ENCODE measurements at places on chromosomes 16 and 17.

DNA sequence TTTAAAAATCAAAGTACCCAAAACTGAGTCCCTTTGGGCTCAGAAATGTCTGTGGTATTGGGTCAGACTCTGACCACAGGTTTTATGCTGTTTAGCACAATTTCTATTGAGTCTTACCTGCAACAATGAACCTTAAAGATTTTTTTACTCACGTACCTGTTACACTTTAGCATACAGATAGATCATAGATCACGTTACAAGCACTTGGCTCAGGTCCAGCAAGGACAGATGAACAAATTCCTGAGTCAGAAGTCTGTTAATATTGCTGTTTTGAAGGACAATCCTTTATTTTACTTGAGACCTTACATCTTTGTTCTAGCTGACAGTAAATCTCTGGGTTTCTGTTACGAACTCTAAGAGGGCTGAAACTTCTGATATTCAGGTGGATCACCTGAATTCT is 12.8 kb downstream of the SLC7A6OS start:
- DNase-seq: no peak

- no peak for DNase-seq
Measured at GRCh38 chr17:79465011-79465680, 145.7 kb downstream of the RBFOX3 start.

GRCh38 chr16:21277927-21278706 is at the start of gene CRYM:
TSS of gene CRYM (minus strand) at chr16:21278290. CDS start at chr16:21278251, 39 bp downstream.
- DNase-seq: peak; percentile 27

DNA sequence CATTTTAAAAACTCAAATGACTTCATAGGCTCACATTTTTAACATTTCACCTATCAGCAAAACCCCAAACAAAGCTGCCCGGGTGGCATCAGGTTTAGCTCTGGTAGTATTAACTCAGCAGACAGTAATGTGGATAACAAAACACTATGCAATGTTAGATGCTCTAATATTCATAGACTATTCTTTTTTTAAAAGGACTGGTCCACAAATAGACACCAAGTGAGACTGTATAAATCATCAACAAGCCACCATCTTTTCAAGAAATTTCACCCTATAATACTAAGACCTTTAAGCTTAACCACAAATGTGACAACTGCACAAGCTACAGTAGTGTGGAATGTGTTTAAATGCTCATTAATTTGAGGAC is 20.2 kb downstream of the SNN start:
- no peak for DNase-seq

- DNase-seq: peak; percentile 71
Measured at GRCh38 chr16:30472328-30472942, at the start of gene ITGAL. TSS of gene ITGAL (plus strand) at chr16:30472742. CDS start at chr16:30472838, 96 bp downstream.

GRCh38 chr17:79705674-79706073 is 25.1 kb upstream of the ENPP7 start:
- no peak for DNase-seq

GRCh38 chr17:41919165-41919817 is 540 bp upstream of the ACLY start:
- DNase-seq: no peak

DNA sequence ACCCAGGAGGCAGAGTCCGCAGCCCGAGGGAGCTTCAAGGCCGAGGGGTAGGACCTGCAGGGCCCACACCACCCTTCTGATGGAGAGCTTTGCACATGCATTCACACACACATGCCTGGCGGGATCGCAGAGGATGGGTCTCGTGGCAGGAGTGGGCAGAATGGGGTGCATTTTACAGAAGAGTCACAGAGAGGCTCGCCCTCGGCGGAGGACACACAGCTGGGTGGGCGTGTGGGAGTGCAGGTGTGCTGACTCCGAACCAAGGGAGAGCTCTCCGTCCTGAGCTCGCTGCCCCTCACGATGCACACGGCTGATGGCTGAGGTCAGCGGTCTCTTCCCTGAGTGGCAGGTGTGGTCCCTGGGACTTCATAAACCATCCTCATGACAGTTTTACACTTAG is 96.8 kb upstream of the CBX4 start:
- DNase-seq: no peak

- DNase-seq: no peak
Measured at GRCh38 chr17:79818026-79818758, 21.0 kb downstream of the CBX4 start.

- no peak for DNase-seq
Measured at GRCh38 chr16:85965125-85965524, 66.2 kb downstream of the IRF8 start.

- no peak for DNase-seq
Measured at GRCh38 chr17:917391-917811, 62.2 kb downstream of the NXN start.

DNA sequence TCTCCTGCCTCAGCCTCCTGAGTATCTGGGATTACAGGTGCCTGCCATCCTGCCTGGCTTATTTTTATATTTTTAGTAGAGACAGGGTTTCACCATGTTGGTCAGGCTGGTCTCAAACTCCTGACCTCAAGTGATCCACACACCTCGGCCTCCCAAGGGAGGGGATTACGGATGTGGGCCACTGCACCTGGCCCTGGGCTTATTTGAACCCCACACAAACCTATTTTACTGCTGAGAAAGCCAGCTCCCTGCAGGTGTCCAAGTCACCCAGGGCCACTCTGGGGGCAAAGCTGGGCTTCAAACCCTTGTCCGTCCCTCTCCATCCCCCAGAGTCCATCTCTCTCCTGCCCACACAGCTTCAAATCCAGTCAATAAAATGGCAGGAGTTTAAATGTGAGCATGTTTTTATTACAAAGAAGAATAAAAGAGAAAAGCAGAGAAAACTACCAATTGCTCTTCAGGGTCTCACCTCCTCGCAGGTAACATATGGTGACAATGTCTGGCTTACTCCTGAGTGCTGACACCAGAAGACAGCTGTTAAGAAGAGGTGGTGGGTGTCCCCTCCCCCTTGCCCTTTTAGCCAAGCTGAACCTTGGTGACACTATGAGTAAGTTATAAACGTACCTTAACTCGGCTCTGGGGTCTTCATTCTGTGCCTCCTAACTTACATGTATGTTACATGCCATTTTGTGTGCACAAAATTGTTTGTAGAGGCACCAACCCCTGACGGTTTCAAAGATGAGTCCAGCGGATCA is 45.4 kb downstream of the LAT start:
- DNase-seq: no peak

GRCh38 chr17:740240-741017 is 8.0 kb downstream of the TLCD3A start:
- no peak for DNase-seq

DNA sequence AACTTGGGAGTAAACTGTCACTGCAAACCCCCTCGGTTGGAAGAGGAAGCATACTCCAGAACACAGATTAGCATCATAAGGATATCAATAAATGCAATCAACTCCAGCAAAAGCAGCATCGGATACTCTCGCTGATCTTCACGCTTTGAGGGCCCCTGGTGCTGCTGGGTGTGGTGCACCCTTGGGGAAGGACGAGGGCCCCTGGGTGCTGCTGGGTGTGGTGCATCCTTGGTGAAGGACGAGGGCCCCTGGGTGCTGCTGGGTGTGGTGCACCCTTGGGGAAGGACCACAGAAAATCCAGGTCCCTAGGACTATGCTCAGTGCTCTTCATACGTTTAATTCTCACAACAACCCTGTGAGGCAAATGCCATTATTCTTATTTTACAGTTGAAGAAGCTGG is 54.2 kb downstream of the VPS53 start:
- DNase-seq: no peak

DNA sequence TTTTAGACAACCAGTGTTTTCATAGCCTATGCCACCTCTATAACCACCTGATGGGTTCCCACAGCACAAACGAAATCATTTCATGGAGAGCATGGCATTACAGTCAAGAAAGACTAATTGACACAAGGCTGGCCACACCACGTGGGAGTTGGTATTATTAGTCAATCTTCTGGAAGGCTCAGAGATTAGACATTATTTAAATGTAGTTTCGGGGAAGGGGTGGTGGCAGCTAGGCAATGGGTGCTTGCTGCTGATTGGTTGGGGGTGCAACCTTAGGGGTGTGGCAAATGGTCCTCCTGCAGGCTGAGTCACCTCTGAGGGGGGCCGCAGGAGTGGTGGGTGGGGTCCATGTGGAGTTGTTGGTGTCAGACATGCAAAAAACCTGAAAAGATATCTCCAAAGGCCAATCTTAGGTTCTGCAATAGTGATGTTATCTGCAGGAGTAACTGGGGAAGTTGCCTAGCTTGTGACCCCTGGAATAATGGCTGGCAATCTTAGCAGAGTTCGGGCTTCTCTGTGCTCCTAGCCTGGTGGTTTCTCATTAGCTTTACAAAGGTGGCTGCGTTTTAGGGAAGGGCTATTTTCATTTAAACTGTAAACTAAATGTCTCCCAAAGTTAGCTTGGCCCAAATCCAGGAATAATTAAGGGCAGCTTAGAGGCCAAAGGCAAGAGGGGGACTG is 4.6 kb downstream of the TEN1 start:
- no peak for DNase-seq

DNA sequence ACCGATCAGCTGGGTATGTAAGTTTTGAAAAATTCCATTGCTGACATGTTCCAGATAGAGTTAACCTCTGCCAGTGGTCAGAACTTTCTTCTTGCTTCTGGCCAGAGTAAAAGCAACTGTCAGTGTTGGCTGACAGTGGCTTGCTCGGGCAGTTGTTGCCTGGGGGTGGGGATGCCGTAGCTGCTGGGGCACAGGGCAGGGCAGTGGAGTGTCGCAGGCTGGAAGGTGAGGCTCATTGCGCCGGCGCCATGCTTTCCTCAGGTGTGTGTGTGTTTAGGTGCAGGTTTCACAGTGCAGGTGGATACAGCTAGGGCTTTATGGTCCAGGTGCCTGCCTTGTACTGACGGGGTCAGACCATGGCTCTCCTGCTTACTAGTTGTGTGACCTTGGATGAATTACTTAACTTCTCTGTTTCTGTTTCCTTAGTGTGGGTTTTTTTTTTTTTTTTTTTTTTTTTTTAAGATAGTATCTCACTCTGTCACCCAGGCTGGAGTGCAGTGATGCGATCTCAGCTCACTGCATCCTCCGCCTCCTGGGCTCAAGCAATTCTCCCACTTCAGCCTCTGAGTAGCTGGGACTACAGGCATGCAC is 156.4 kb downstream of the SNX29 start:
- no peak for DNase-seq

DNA sequence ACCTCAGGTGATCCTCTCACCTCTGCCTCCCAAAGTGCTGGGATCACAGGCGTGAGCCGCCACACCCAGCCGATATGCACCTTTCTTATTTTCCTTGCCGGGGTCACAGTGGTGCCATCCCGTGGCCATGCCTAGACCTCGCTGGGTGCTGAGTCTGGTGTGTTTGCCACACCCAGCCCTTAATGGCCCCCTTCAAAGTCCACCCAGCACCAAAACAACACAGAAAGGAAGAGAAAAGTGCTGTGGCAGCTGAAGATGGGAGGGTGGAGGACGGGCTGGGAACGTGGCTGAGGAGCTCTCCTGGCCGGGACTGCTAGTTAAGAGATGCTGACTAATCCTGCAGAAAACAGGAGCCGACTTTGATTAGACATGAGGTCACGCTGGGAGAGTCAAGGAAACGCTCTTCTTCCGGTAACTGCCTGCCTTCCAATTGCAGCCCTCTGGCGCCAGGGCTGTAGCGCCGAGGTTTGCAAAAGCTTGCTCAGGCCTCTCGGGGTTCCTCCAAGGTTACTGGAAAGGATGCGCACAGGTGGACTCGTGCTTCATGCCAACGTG is 10.9 kb downstream of the SLC43A2 start:
- no peak for DNase-seq

DNA sequence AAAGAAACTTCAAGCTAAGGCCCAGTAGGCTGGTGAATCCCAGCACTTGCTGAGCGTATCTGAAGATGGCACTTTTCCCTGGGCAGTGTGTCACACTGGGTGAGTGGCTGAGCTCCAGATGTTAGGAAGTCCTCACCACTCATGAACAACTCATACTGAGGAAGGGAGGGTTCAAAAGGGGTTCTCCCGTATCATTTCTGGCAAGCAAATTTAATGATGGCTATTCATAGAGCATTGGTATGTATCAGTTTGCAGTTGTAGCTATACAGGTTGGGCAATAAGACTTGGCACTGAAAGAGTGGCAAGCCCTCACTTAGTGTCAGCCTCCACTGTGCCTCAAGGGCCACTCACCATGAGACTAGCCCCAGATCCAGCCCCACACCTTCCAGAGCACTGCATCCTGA is 10.7 kb downstream of the GFOD2 start:
- DNase-seq: no peak

DNA sequence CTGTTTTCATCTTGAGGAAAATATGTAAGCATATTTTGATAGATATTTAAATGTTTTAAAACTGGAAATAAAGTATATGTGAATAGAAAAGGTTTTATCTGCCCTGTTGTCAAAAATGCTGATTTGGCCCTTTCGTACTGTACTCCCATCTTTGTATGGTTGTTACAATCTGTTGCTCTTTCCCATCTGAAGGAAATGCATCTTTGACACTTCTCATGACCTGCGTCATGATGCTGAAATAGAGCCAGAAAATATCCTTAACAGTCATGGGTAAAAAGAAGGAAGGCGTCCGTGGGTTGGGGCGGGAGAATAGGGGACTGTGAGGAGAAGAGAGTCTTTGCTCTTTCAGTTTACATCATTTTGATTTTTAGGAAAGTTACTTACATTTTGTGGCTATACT is 327.7 kb downstream of the BCAS3 start:
- DNase-seq: no peak

DNA sequence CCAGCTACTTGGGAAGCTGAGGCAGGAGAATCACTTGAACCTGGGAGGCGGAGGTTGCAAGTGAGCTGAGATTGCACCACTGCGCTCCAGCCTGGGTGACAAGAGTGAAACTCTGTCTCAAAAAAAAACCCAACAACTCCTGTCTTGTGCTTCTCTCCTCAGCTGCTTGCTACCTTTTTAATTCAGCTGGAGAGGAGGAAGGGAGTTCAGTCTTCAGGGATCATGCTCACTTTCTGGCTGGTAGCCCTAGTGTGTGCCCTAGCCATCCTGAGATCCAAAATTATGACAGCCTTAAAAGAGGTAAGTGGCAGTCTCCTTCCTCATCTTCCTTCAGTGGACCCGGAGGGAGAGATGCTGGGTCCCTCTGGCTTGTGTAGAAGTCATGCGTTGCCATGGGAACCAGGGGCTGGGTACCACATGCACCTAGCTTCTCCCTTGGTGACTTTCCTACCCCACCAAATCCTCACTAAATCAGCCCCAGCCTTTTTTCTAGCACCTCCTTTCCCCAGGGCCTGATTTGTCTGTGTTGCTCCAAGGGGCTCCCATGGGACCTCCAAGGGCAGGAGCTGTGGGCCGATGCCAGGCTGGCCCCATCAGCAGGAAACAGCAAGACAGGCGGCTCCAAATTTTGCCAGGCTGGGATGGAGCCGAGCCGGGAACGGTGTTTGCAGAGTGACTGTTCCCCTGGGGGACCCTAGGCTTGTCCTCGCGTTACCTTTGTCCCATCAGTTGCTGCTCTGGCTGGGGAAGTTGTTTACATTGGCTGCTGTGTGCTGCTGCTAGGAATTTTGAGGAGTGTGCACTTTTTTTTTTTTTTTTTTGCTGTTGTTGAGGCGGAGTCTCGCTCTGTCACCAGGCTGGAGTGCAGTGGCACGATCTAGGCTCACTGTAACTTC is 65.2 kb downstream of the ABCC1 start:
- DNase-seq: no peak

- no peak for DNase-seq
Measured at GRCh38 chr17:6853764-6854442, 22.4 kb upstream of the TEKT1 start.

- no peak for DNase-seq
Measured at GRCh38 chr17:5194346-5194745, 2.7 kb upstream of the ZNF594 start.

Data from activated CD8-positive, alpha-beta memory T cell treated with anti-CD3 and anti-CD28 coated beads for 48 hours (primary cell).